ENCODE measurements at places on chromosomes 3 and 15.

DNA sequence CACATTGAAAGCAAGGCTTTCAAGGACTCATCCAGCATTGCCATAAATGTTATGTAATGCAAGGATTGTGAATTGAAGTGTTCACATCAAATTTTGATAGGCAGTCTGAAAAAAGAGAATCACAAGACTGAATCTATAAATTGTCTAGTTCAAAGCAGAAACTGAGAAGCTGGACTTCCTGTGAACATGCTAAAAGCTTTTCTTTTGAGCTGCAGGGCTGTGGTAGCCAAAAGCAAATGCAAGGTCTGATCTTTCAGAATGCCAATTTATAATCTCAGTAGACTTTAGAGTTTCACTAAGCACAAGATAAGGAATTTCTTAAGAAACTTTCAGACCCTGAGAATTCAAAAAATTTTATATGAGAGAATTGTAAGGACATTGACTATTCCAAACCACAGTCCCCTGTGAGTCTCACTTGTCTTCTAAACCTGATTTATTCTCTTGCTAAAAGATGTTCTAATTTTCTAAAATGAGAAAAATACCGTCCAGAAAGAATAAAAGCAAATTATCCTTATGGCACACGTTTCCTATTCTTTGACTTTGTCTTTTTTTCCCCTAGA is 1700.3 kb downstream of the OTOL1 start:
- DNase-seq: no peak

DNA sequence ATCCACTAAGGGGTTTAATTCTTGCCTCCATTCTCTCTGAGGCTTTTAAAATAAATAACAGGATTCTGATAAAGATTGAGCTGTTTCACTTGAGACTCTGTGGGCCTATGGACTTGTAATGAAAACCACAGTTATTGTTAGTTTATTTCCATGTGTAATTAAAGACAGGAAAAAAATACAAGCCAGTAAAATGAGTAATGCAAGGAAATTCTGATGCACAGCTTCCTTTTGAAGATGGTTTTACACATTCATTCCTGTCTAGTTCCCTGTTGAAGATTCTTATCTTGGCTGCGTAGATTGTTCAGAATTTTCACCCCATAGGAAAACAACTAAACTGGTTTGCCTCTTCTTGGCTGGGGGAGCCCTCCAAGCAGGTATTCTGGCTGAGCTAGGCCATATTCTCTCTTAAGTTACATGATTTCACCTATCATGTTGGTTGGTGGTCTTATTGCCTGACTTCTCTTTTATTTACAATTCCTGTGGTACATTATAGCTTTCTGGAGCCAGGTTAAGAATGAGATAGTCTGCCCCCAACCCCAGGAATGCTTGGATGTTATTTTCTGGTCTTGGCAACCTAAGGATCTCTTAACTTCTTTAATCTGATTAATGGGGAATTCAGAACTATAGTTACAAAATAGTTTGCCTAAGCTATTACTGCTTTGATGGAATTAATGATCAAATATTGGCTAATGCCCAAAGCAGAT is 67.6 kb downstream of the MITF start:
- no peak for DNase-seq

- no peak for DNase-seq
Observed at GRCh38 chr3:139764936-139765335, 87.2 kb upstream of the NMNAT3 start.

DNA sequence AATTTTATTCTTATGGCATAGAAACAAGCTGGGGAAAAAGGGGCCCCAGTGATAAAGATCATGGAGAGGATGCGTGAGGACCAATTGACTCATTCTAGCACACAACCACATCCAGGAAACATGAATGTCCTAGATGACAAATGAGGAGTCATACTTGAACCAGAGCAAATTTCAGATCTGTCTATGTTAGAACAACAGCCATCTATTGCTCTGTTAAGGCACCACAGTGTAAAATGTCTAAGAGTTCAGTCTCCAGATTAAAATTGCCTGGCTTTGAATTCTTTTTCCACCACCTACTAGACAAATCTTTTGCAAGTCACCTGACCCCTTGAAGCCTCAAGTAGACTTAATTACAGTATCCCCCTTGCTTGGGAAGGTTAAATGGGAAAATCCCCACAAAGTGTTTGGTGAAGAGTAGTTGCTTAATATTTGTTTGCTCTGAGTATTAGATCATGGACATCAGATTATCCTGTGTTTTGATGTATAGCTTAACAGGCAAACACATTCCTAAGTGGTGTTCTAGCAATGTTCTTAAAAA is 258.7 kb upstream of the TGFBR2 start:
- no peak for DNase-seq

DNA sequence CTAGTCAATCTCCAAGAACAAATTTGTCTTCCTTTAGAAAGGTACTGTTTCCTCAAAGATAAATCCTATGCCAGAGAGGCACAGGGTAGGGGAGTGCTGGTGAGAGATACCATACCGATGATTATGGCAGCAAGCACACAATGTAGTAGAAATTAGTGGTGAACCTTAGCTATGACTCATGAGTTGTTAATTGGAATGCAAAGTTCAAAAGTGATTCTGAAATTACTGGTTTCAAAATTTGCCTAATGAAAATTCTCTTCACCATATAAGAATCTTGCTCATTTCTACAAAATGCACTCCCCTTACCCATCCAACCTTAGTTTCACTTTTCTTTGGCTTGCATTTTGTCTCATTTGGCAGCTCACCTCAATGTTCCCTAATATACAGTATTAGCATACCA is 139.5 kb upstream of the SLC2A2 start:
- DNase-seq: no peak

DNA sequence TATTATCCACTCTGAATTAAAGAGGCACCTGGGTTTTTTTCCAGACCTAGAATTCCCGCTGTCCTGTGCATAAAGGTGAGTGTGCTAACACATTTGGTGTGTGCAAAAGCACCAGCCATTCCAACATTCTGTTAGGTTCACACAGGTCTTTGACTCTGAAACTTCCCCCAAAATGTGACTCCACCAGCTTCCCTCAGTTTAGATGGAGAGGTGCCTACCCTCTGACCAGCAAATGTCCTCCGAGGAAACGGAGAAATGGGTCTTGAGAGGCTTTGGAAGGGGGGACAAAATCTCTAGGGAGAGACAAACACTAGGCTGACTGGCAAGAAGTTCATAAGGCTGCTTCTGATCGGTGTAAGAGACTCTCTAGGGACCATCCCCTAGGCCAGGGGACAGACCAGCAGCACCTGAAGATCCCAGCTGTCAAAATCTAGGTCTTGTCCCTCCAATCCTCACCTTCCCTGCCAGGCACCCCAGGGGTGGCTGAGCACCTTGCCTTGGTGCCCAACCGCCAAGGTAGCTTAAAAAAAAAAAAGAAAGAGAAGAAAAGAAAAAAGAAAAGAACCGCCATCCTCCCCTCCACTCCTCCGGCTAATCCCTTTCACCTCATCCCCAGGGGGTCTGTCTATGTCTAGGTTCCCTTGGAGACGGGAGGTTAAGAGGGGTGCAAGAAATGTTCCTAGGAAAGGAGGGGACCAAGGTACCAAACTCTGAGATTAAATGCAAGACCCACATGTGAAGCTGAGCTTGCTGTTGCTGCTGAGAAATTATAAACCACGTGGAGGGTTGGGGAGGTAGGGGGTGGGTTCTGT is 2.0 kb upstream of the MECOM start:
- DNase-seq: no peak

GRCh38 chr3:81388191-81388590 is 373.3 kb downstream of the GBE1 start:
- DNase-seq: no peak

GRCh38 chr3:56087451-56088053 is 380.7 kb downstream of the ERC2 start:
- no peak for DNase-seq

All from sigmoid colon (tissue), 7 donors.